ENCODE measurements at places on chromosomes 7 and 10.
A peak's percentile ranks its signal among the peaks of the same experiment; 100 is the strongest.

DNA sequence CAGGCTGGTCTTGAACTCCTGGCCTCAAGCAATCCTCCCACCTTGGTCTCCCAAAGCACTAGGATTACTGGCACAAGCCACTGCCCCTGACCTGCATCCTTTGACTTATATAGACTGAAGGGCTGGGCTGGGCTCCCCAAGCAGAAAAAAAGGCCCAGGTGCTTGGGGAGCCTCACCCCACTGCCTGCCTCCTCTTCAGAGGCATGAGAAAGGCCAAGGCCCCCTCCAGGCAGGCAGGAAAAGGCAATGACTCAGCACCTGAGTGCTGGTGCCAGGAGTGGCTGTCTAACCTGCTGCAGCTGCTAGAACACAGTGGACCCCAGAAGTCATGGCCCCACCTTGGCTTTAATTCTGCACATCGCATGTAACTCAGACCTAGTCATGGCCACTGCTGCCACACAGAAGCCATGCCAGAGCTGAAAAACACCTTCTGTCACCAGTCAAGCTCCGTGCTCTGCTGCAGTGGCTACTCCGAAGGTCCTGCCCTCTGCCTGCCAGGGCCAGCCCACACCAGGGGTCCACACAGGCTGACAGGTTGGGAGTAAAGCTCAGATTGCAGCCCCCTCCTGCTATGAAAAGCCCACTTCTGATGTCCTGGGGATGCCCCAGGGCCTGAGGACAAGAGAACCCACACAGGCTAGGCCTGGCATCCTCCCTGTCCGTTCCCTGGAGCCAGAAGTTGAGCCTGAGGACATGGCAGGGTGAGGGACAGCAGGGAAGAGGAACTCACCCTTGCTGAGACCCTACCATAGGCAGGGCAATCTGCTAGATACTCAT, 48.5 kb downstream of the GRID1 start:
- no peak for DNase-seq

- no peak for DNase-seq
These were observed 69.5 kb upstream of the VOPP1 start for GRCh38 chr7:55641811-55642210.

- DNase-seq: no peak
These were observed 126.5 kb downstream of the GFRA1 start for GRCh38 chr10:116146372-116147140.

DNA sequence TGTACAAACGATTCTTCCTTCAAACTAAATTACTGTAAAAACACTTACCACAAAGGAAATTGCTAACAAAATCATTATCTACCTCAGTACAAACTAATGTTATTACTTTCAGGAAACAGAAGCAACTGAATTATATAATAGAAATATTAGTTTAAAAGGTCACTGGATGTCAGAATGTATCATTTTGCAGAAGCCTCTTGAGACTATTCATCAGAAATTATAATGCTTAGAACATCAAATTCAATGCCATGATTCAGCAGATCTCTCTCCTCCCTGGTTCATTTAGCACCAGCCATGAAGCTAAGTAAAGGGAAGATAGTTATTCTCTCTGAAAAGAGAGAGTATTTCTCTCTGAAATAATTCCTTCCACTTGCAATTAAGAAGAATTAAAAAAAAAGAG, 223.3 kb downstream of the IMMP2L start:
- no peak for DNase-seq

DNA sequence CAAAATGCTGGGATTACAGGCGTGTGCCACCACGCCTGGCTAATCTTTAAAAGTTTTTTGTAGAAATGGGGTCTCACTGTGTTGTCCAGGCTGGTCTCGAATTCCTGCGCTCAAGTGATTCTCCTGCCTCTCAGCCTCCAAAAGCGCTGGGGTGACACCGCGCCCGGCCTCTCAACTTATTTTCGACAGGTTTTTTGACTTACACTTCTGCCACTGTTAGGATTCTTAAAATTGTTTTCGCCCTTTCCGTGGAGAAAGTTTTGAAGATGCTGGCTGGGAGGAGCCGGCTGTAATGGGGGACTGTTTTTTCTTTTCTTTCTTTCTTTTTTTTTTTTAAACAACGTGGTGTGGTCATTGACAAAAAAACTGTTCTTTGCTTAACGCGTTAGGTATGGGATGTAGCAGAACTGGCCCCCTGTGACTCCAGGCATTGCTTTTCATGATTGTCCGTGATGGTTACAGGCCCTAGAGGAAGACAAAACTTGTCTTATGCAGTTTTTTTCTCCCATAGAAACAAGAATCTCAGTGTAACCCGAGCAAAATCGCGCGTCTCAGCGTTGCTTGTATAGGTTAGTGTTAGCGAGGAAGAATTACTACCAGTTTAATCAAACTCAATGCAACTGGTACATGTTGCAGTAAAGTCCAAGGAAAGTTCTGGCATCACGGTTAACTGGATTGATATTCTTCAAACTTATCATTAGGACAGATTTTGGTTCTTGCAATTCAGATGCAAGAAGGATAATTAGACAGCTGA, 72.2 kb downstream of the DAGLB start:
- DNase-seq: peak; percentile 43

- DNase-seq: peak; percentile 34
These were observed 19.1 kb downstream of the WDR86 start for GRCh38 chr7:151390598-151391357.

DNA sequence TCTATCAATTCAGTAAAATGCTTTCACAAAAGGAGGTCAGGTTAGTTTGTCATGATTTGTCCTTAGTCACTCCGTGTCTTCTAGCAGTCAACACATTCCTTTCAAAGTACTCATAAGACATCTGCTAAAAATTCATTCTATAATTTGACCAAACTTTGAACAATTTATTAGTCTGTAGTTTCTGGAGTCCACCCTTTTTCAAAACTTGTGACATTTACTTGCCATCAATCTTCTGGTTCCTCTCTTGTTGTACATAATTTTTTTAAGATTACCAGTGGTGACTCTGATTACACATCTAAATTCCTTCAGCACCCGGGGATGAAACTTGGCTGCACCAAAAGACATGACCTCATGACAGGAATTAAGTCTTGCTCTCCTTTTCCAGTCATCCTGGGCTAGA, 130.1 kb downstream of the NEBL start:
- DNase-seq: no peak

DNA sequence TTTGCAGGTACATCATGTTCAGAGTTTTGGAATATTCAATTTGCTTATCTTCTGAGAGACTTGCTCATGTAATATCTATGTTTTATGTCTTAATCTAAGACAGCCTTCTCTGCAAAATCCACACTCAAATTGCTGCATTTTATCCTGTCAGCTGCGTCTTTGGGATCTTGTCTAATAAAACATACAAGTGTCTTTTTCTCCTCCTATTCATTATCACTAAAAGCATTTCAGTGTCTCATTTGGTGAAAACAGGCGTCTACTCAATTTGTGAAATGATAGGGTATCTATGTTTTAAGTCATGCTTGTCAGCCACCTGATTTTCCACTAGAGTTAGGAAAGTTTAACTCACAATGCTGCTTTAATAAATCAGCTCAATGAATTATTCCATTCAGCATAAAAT, 112.7 kb upstream of the LRRTM3 start:
- DNase-seq: no peak

DNA sequence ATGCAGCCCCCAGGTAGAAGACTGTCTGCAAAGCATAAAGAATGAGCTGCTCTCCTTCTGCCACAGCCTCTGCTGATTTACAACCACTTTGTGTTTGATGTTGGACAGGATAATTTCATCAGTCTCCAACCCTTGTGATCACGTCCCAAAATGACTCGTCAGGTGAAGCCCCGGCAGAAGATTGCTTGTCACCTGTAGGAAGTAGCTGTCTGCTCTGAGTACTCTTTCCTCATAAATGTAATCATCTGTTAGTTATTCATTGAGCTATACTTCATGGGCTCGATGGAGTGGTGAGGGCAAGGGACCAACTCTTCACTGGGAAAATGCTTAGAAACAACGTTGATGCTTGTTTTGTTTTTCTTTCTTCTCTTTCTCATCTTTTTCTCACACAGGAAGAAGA, 290.9 kb upstream of the SP8 start:
- no peak for DNase-seq

DNA sequence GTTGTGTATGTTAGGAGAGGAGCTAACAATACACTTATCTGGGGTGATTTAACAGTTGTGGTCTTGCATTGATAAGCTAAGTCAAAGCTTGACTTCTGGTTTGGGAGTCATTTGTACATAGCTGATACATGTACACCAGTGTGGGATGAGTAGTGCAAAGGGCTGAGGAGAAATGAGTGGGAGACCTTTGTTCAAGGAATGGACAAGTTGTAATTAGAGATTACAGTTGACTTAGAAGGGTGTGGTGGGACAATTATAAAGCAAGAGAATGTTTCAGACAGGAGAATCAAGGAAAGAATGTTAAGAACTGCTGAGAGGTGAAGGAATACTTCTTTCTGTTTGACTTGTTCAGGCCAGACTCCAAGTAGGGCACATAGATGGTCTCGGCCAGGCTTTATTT, 209.7 kb upstream of the STEAP4 start:
- no peak for DNase-seq

DNA sequence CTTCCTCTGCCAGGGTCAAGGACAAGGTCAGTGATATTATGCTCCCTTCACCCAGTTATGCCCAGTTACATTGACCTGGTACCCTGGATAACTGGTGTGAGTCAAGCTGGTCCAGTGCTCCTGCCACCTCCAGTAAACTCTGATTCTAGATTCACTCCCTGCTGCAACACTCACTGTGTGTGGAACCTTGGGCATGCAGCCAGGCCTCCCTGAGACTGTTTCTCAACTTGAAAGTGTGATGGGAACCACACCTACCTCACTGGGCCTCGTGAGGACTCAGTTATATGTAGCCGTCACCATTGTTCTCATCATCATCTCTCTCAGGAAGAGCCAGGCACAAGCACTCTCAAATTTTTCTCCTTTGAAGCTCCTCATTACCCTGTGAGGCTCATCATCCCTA, 935 bp upstream of the ZNF736 start:
- DNase-seq: no peak

DNA sequence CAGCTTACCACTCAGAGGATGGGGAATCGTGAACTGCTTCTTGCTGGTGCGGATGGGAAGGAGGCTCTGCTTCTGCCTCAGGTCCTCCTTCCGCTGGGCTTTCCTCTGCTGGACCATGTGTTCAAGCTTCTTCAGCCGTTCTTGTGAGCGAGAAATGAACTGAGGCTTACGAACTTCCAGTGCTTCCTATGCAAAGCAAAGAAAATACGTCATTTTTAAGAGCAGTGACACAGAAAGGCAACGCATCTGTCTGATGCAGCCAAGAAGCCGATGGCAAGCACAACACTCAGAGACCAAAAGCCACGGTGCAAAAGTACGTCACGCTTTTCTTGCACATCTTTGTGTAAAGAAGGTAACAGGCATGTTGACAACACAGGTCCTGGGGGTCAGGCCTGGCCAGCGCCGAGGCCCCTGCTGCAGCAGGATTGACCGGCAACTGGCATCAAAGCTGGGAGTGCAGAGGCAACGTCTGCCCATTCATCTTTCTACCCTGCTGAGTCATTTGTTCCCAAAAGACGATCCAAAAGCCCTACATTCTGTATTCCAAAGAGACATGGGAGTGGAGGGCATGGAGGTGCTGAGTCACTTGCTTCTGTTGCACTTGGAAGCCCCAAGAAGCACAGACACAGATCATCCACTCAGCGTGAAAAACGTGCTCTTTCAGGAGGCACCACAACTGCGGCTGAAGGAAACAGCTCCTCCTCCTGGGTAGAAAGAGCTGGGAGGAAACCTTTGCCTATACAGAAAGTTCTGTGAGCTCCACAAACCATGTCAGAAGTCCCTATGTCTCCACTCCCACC, 71.0 kb upstream of the ADAM12 start:
- DNase-seq: no peak

GRCh38 chr7:141460781-141461715, 90.2 kb upstream of the AGK start:
- DNase-seq: no peak

DNA sequence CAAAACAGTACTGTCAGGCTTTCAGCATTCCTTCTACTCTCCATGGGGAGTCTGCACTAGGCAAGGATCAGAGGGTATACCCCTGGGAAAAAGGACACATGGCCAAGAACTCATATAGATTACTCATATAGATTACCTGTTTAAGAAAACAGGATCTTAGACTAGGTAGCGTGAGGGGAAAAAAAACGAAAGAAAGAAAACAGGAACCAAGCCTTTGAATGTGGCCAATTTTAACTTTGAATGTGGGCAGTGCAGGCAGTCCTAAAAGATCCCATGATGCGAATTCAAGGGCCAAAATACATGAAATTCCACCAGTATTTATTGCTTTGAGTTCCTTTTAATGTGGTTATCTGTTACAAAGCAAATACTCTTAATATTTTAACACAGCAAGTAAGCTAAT, 108.6 kb upstream of the TAC1 start:
- no peak for DNase-seq

DNA sequence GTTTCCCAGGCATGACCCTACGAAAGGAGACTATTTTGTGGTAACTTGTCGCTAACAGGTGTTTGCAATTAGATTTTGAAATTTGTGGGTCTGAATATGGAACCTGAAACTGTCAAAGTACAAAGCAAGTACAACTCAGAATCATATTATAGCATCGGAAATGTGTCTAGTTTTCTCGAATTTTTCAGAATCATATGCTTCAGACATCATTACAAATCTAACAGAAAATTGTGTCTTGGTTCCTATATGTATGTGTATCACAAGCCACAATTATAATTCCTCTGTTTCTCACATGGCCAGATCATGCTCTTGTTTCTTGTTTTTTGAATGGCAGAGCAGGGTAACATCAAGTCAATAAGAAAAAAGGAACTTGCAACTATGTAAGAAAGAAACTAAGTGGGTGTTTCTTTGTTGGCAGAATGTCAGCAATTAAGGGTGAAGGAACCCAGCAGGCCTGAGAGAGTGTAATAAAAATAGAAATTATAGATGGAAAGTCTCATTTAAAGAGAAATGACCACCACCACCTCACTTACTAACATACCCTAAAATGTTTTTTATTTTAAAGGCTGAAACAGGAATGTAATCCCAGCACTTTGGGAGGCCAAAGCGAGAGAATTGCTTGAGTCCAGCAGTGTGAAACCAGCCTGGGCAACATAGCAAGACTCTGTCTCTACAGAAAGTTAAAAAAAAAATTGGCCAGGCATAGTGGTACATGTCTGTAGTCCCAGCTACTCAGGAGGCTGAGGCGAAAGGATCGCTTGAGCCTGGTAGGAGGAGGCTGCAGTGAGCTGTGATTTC, 51.3 kb downstream of the PRTFDC1 start:
- DNase-seq: no peak

DNA sequence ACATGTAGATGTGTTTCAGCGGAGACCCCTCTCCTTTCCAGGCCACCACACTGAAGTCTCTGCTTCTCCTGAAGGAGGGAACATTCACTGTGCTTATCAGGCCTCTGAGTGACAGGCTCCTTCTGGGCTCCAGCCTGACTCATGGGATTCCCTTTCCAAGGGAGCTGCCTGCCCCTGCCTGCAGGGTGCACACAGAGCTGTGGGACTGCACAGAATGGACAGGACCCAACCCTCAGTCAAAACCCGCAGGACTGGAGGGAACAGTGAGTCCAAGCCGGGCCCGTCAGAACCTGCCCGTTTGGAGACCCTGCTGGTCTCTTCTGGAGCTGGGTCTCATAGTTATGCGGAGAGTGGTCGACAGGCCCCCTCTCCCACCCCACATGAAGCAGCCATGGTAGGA, 32.6 kb downstream of the PLAC9 start:
- DNase-seq: no peak

- no peak for DNase-seq
These were observed 22.3 kb upstream of the IL15RA start for GRCh38 chr10:5999440-6000165.

GRCh38 chr7:140982508-140982907, 32.2 kb downstream of the MRPS33 start:
- no peak for DNase-seq

GRCh38 chr10:21364196-21365114, 161.0 kb downstream of the SKIDA1 start:
- peak; percentile 85 for DNase-seq

GRCh38 chr7:81447351-81447952, 322.4 kb downstream of the HGF start:
- peak; percentile 74 for DNase-seq
